ENCODE measurements at places on chromosomes 16 and 17.
A peak's percentile ranks its signal among the peaks of the same experiment; 100 is the strongest.

DNA sequence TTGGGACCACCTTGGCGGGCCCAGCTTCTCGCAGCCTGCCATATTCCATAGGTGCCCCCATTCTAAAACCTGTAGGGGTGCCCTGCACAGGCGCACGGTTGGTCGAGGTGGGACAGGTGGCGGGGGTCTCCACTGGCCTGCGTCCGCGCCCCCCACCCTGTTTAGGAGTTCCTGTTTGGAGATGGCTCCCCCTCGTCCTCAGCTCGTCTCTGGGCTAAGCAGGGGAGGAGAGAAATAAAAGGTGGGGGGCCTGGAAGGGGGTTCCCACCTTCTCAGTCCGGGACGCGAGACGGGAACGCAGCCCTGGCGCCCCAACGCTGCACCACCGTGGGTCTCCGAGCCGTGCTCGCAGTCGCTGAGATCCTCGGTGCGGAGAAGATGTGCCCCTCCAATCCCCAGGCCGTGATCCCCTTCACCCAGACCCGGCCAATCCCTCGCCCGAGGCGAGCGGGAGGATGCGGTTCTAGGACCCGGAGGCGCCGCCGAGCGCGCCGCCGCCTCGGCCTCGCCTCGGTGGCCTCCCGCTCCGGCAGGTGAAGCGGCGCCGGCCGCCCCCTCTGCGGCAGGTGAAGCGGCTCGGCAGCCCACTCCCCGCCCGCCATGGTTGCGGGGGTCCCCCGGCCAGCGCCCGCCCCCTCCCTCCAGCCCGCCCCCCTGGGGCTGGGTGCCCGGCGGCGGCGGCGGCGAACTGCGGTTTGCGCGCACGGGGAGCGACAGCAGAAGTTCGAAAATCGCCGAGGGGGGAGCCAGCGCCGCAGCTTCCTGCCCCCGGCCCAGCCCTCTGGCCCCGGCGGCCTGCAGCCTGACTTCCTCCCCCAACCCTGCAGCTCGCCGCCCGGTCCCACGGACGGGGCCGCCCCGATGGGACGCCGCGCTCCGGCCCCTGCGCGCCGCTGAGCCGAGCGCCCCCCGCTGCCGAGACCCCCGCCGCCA, at the start of gene FMNL1:
Gene FMNL1, plus strand, starts transcription at position 805 of the 933 bp plus-strand sequence. CDS start 240 bp downstream, outside the sequence.
- peak; percentile 57 for DNase-seq

- DNase-seq, result no peak
Observed at GRCh38 chr16:13552062-13552959, 367.6 kb upstream of the ERCC4 start.

GRCh38 chr16:82801361-82801760, 174.6 kb downstream of the CDH13 start:
- no peak for DNase-seq

DNA sequence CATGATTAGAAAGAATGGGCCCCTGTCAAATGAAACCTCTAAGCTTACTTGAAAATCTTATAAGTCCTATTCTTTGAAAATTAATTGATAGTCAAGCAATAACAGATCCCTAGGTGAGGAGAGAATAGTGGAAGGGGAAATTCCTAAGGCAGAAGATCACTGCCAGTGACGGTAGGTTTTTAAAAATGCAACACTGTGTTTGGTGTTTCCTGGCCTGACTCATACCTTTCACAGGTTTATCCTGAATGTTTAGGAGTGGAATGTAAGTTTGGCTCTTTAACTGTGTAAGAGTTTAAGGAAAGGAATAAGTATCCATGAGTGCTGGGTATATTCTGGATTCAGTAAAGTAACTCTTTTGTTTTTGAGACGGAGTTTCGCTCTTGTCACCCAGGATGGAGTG, 23.8 kb downstream of the HAPSTR1 start:
- no peak for DNase-seq

DNA sequence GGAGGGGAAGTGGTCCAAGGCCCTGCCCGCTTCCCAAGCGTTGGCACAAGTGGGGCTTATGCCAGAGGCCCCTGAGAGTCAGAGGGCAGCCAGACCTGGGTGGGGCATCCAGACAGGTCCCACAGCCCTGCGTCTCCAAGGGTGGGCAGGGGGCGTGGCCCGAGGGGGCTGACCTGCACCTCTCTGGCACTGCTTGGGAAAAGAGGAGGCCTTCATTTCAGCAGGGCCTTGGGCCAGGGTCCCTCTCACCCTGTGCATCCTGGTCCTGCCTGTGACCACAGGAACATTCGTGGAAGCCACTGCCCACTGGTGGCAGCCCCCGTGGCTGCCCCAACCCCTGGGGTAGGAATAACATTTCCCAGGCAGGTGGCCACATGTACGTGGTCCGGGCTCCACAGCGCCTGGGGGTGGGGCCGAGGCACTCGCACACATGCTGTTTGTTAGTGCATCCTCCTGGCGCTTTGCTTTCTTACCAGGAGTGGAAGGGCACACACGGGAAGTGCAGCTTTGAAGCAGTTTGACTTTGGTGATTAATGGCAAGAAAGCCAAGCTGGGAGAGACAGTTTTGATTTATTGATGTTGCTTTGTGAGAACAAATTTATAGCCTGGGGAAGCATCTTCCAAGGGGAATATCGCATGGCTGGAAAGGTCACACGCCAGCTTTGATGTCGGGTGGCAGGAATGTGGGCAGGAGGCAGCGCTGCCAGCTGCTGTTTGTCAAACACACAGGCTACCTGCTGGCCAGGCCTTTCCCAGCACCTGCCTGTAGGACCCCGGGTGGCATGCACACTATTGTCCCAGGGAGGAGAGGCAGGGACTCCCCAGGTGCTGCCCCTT, 4.3 kb downstream of the CENPX start:
- DNase-seq, result no peak
